A549 treated with Mapracorat at 1 μM for 4 hours (cell line): ENCODE measurements at places on chromosomes 1 and 21. TPM values are rescaled to one million over a fixed set of nuclear protein-coding genes. Genes with fewer than 3 reads are reported as not detected.

Gene KRTAP11-1
- total RNA-seq = not detected in 5 replicates

Gene REN
- total RNA-seq = not detected in 5 replicates

Gene CYP4B1
- 0.16 TPM in 1 of 5 replicates, not detected in the others for total RNA-seq

Gene CTSS
- total RNA-seq = 14.2 to 18.5 TPM (median 14.4 TPM) in 5 replicates

Gene C4BPA
- total RNA-seq = 0.45 to 0.89 TPM (median 0.66 TPM) in 5 replicates

Gene TNFSF18
- total RNA-seq = not detected in 5 replicates

Gene LELP1
- total RNA-seq = not detected in 5 replicates

Gene MR1
- 6.3 to 8.7 TPM (median 7.1 TPM) in 5 replicates for total RNA-seq

Gene DMRTB1
- not detected in 5 replicates for total RNA-seq

Gene CLDN14
- total RNA-seq = not detected in 5 replicates

Gene CAMK2N1
- 49.0 to 60.6 TPM (median 55.9 TPM) in 5 replicates for total RNA-seq

Gene SPATA1
- total RNA-seq = 1.0 to 1.9 TPM (median 1.1 TPM) in 3 of 5 replicates, not detected in the others

Gene CGN
- 1.5 to 2.4 TPM (median 2.2 TPM) in 5 replicates for total RNA-seq

Gene DISC1
- total RNA-seq = 0.10 to 0.24 TPM (median 0.19 TPM) in 5 replicates

Gene GBP3
- total RNA-seq = 0.63 to 1.2 TPM (median 1.1 TPM) in 5 replicates

Gene MEGF6
- total RNA-seq = 6.8 to 11.8 TPM (median 8.4 TPM) in 5 replicates

Gene CFAP45
- 0.73 to 1.1 TPM (median 0.92 TPM) in 5 replicates for total RNA-seq

Gene S100A16
- total RNA-seq = 481 to 560 TPM (median 517 TPM) in 5 replicates

Gene RGS18
- total RNA-seq = not detected in 5 replicates

Gene NCF2
- 1.1 to 2.3 TPM (median 1.9 TPM) in 5 replicates for total RNA-seq

Gene LPAR3
- 0.16 to 0.33 TPM (median 0.25 TPM) in 5 replicates for total RNA-seq

Gene HHAT
- total RNA-seq = 1.3 to 2.1 TPM (median 1.7 TPM) in 5 replicates

Gene DNAJC28
- 0.29 to 0.42 TPM (median 0.34 TPM) in 5 replicates for total RNA-seq

Gene ZNF593OS
- total RNA-seq = 0.65 TPM in 1 of 5 replicates, not detected in the others

Gene ZBTB40
- total RNA-seq = 4.1 to 5.3 TPM (median 5.1 TPM) in 5 replicates

Gene RUNX1
- total RNA-seq = 5.7 to 10.5 TPM (median 9.0 TPM) in 5 replicates

Gene RGS1
- not detected in 5 replicates for total RNA-seq

Gene PROK1
- total RNA-seq = not detected in 5 replicates

Gene EDARADD
- 2.8 to 4.2 TPM (median 3.4 TPM) in 5 replicates for total RNA-seq

Gene RHEX
- not detected in 5 replicates for total RNA-seq
